ENCODE measurements at places on chromosomes 6 and 20.

GRCh38 chr20:34965051-34965450 is 9.4 kb downstream of the MYH7B start:
- DNase-seq, result no peak

- DNase-seq, result no peak
Measured at GRCh38 chr6:81166770-81167169, 585.7 kb downstream of the TENT5A start.

- DNase-seq, result no peak
Measured at GRCh38 chr6:114064862-114065261, 93.9 kb upstream of the HDAC2 start.

- no peak for DNase-seq
Measured at GRCh38 chr6:155256122-155256795, 7.6 kb upstream of the CLDN20 start.

GRCh38 chr20:14637441-14637840 is 300.0 kb upstream of the FLRT3 start:
- no peak for DNase-seq

DNA sequence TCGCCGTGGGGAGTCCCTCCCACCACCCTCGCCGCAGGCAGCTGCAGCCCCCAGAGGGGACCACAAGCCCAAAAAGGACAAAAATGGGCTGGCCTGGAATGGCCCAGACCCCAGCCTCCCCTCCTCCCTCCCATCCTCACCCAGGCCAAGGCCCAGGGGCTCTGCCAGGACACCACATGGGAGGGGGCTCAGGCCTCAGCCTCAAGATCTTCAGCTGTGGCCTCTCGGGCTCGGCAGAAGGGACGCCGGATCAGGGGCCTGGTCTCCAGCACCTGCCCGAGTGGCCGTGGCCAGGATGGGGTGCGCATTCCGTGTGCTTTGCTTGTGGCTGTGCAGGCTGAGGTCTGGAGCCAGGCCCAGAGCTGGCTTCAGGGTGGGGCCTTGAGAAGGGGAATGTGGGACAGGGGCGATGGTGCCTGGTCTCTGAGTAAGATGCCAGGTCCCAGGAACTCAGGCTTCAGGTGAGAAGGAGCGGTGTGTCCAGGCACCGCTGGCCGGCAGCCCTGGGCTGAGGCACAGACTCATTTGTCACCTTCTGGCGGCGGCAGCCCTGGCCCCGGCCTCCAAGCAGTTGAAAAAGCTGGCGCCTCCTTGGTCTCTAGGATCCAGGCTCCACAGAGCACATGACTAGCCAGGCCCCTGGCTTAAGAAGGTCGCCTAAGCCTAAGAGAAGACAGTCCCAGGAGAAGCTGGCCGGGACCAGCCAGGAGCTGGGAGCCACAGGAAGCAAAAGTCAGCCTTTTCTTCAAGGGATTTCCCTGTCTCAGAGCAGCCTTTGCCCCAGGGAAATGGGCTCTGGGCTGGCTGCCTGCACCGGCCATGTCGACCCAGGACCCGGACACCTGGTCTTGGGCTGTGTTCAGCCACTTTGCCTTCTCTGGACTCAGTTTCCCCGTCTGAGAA is 35.2 kb upstream of the MRGBP start:
- DNase-seq, result no peak

GRCh38 chr6:82893889-82894652 is 171.6 kb downstream of the UBE3D start:
- no peak for DNase-seq

DNA sequence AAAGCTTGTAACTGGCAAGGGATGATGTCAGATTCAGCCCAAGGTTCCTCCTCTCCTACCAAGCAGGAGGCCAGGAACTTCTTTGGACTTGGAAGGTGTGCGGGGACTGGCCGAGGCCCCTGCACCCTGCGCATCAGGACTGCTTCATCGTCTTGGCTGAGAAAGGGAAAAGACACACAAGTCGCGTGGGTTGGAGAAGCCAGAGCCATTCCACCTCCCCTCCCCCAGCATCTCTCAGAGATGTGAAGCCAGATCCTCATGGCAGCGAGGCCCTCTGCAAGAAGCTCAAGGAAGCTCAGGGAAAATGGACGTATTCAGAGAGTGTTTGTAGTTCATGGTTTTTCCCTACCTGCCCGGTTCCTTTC is 14.4 kb downstream of the TNFAIP3 start:
- no peak for DNase-seq

DNA sequence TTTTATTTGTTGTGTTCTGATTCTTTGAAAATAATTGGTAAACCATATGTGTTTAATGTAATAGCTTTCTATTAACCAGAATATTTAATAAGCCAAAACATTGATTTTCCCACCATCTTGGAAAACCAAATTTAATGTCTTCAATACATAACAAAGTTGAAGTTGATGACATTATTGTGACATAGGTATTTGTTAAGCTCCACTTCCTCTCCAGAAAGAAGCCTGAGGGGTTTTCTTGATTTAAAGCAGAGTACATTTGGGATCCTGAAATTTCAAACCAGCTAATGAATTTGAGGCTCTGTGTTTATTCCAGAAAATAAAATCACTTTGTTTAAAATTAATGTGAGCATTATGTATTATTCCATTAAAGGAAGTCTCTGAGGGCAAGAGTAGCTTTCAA is 106.3 kb downstream of the PERP start:
- no peak for DNase-seq

GRCh38 chr6:64249115-64249514 is 613.5 kb downstream of the PHF3 start:
- DNase-seq, result peak; percentile 92

DNA sequence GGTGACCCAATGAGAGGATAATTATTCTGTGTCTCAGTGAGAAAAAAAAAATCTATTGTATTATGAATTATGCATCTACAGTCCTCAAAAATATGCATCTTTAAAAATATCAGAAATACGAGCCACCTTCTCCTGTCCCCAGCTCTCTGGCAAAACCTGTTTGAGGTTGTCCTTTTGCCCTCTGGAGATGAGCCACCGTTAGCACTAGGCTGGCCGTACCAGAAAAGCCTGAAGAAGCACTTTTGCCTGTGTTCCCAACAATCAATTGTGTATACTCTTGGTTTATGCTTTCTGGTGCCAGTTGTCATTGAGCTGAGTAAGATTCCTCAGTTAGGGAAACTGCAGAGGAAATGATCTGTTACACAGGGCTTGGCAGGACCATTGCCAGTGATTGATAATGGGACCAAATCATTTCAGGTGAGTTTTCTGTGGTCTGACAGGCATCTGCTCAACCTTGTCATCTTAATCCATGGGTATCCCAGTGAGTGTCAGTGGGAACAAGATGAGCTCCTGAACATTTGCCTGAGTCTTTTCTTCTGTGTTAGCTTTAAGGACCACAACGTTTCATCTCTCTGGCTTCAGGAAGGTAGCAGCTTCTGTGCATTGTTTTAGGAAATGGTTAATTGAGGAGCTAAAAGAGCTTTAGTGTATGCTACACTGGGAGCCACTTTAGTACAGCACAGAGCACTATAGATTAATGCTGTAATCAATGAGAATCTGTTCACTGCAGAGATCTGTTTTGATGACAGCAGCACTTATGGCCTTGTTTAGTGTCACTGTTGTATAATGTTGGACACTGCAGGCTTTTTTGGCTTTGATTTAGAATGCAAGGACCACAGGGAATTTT is 330.1 kb downstream of the RIMS1 start:
- no peak for DNase-seq

GRCh38 chr20:41171736-41172295 is 34.5 kb downstream of the PLCG1 start:
- DNase-seq, result no peak

GRCh38 chr6:126054258-126054702 is 67.9 kb downstream of the TRMT11 start:
- peak; percentile 56 for DNase-seq

- DNase-seq, result no peak
Measured at GRCh38 chr6:35643162-35643535, 45.6 kb downstream of the FKBP5 start.

GRCh38 chr6:96836631-96837080 is 621 bp downstream of the GPR63 start:
- peak; percentile 17 for DNase-seq

DNA sequence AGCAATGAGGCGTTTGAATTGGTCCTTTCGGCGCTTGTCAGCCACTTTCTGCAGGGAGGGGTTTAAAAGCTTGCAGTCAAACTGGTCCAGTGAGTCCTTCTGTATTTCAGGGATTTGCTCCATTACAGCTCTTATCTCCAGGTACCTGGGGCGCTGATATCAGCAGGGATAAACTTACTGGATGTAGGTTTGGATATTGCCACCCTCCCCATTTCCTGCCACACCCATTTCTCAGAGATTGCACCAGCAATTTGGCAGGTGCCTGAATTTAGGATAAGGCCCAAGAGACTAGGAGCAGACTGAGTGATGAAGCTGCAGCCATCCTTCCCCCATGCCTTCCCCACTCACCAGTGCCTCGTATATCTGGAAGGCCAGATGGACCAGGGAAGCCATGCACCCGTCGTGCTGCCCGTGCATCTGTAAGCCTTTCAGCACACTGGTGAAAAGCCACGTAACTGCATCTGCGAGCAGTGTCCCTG is 7.6 kb downstream of the POLR1C start:
- no peak for DNase-seq

Data from foreskin melanocyte (primary cell).